Esophagus muscularis mucosa (tissue), 4 donors: ENCODE measurements at places on chromosomes 3 and 15.

GRCh38 chr3:184523825-184524615 is 37.6 kb upstream of the EPHB3 start:
- DNase-seq: no peak

- DNase-seq: no peak
Observed at GRCh38 chr3:189040656-189041335, 131.0 kb upstream of the TPRG1 start.

DNA sequence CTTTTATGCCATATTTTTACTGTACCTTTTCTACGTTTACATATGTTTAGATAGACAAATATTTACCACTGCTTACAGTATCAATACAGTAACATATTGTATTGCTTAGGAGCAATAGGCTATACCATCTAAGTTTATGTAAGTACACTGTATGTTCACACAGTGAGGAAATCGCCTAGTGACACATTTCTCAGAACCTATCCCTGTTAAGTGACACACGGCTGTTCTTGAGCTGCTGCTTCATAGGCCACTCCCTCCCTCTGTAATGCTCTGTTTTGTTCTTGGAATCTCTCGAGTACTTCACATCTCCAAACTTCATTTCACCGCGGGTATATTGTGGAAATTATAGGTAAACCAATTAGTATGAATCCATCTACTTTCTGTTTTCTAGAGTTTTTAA is 13.4 kb upstream of the SELENOT start:
- no peak for DNase-seq

DNA sequence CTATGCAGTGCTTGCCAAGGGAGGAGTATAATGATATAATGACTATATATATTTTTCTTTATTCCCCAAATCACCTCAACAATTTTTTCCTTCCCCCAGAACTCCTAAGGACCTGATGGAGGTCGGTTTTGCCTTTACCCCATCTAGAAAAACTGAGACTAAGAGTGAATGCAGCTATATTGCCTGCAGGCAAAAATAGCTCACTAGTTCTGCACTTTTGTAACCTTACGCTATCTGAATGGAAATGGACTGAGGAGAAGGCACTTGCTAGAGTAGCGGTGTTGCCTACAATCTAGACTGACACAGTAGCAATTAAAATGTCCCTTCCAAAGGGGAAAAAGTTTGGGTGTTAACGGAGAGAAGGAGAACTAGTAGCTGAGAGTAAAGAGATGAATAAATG is 379.5 kb upstream of the SEMA6D start:
- DNase-seq: no peak

DNA sequence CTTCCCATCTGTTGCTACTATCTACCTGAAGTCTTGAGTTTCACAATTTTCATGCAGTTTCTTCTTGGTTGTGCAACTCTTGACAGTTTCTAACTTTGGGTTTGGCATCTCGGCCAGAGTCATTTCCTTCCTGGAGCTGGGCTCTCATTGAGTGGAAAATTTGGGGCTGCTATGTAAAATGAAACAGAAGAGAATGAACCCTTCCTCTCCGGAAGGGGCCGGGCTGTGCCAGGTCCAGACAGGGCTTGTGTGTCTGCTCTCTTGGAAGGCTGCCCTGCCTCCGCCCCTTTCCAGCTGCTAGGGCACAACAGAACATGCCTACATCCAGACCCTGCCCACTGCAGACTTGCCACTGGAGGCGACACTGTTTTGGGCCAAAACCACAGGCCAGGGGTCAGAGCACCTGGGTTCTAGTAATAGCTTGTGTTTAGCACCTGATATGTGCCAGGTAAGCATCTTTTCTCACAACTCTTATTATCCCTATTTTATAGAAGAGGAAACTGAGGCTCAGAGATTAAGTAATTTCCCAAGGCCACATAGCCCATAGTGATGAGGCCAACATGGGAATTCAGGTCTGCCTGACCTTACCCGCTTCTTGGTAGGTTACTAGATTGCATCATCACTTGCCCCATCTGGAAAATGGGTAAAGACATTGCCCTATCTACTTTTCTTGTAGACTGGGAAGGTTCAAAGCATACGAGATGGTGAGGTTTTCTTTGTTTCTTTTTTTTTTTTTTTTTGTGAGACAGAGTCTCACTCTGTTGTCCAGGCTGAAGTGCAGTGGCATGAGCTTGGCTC is 25.0 kb downstream of the IRAK2 start:
- DNase-seq: peak; percentile 97

- DNase-seq: no peak
Observed at GRCh38 chr15:75357976-75358673, 10.3 kb downstream of the MAN2C1 start.

GRCh38 chr3:194781617-194782016 is 95.9 kb downstream of the FAM43A start:
- DNase-seq: no peak

- DNase-seq: no peak
Observed at GRCh38 chr3:109952924-109953323, 615.6 kb upstream of the DPPA4 start.

GRCh38 chr3:139346771-139347170 is 3.0 kb downstream of the MRPS22 start:
- DNase-seq: no peak

DNA sequence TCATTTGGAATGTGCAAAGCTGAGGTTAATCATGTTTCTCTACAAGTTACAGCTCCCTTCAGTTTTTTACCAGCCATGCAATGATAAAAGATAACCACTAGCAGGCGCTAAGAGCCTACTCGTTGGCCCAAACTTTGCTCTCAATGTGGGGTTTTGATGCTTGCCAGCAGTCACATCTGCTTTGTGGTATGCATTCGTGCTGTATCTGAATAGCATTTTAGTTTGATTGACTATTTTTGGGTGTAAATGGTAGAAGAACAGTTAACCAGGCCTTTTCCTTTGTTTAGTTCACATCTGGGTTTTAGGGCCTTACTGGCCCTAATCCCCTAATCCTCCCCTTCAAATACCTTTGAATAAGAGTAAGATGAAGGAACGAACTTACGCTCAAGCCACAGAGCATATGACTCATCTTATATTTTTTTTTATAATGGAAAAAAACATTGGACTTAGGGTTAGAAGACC is 4.4 kb upstream of the CLDN11 start:
- DNase-seq: no peak

- DNase-seq: no peak
Observed at GRCh38 chr3:50336452-50337174, 4.0 kb downstream of the RASSF1 start.

- DNase-seq: no peak
Observed at GRCh38 chr3:55554634-55555425, 67.7 kb upstream of the WNT5A start.

DNA sequence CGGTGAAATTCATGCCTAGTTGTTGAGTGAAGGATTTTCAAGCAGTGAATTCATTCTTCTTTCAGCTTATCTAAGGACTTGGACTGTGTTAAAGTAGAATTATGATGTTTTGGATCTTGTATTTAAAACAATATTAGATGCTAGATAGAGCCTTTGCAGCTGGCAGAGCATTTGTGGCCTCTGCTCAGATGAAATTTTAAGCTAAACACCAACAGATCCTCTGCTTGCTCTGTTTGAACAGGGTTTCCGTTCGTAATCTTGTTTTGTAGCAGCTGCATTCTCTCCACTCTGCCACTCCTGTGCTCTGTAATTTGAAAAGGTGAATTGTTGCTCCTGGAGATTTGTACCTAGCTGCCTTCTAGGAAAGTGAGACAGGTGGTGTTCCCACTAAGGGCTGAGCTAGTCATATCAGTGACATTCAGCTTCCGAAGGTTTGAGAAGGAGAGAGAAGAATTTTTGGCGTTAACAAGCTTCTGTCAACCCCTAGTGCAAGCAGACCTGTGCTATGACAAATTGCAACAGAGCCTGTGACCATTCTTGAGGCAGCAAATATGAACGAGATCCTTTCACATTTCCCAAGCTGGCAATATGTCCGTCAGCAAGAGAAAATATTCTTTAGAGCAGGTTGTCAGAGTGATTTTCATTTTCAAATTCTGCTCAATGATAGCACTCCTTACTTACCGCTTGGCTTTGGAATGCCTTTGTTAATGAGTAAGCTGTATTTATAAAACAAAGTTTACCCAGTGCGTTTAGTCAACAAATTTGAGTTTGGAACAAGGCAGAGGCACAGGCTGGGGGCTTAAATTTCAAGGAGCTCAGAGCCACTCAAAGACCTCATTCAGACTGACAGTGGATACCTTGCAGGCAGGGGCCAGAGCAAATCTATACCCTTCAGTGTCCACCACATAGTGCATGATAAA is 5.3 kb downstream of the CHST2 start:
- DNase-seq: no peak

- no peak for DNase-seq
Observed at GRCh38 chr3:102909904-102910303, 475.1 kb downstream of the ZPLD1 start.

GRCh38 chr3:187352581-187353575 is 15.3 kb upstream of the RTP4 start:
- DNase-seq: no peak

- no peak for DNase-seq
Observed at GRCh38 chr15:74336061-74337005, 31.1 kb downstream of the CYP11A1 start.

- no peak for DNase-seq
Observed at GRCh38 chr15:85874236-85874635, 79.5 kb upstream of the KLHL25 start.

- DNase-seq: no peak
Observed at GRCh38 chr15:92142242-92143232, 251.1 kb upstream of the ST8SIA2 start.

GRCh38 chr3:37543666-37544065 is 318.0 kb upstream of the CTDSPL start:
- DNase-seq: no peak

DNA sequence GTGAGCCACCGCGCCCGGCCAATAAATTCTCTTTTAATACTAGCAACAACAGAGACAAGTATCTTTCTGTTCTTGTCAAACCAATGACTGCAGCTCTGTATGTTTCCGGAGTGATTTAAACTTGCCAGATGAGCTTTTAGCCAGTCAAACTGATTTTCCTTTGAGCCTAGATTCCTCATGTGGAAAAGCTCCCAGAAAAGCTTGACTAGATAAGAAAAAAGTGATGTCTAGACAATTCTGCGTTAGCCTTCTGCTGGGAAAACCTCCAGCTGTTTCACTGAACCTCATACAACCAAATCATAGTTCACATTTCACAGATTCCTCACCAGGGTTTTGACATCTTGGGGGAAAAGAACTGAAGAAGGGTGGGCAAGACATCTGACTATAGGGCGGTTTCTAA is 78.6 kb downstream of the MAGI1 start:
- DNase-seq: no peak
